ENCODE measurements at places on chromosomes 12 and 14.

- DNase-seq, result no peak
Measured at GRCh38 chr12:46661110-46661845, 164.5 kb downstream of the SLC38A4 start.

DNA sequence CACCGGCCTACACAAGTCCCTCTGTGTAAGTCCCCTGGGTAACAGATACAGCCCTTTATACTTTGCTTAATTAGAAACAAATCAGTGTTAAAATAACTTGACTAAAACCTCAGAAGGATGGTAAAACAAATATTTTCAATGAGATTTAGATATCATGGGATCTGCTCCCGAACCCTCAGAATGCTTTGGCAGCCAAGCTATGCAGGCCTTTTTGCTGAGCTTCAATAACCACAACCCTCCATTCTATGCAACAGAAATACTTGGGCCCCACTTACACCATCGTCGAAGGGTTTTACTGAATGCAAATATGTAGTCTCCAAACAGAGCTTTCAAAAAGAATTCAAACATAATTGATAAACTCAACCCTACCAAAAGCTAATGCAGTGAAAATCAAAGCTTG lies 29.3 kb upstream of the PITPNM2 start:
- no peak for DNase-seq

DNA sequence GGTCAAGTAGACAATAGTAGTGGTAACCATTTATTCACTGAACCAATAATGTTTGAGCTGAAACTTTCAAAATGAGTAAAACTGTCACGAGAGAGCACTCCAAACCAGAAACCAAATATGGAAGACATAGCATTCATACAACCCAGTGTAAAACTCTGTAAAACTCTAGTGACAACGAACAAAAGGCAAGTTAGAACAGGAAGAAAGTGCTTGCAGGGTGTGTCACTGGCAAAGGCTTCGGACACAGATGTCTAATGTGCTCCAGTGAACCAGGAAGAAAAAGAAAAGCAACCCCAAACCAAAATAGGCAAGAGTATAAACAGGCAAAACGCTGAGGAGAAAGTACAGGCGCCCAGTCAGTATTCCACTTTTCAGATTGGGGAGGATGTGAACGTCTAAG lies 79.3 kb upstream of the FZD10 start:
- no peak for DNase-seq

DNA sequence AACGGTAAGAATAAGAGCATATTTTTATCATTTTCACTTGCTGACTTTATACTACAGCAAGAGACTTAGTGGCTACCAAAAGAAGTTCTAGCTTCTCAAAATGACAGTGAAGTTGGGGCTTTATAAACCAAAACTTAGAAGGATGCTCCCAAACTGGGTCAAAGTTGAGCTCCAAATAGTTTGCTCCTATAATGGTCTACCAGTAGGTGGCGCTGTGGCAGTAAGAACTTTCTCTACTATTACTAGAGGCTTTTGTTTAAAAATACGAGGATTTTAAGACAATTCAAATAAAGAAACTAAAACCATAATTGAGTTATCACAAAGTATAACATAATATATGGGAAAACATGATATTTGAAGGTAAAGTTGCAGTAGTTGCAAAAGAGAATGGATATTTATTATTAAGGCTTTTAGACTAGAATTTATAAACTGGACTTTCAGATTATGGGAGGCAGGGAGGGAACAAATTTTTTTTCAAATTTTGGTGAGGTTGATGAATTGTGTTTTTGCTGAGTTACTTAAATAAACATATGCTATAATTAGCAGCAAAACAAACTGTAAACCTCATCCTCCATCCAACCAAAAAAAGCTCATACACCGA lies 75.0 kb downstream of the TGFB3 start:
- DNase-seq, result no peak

DNA sequence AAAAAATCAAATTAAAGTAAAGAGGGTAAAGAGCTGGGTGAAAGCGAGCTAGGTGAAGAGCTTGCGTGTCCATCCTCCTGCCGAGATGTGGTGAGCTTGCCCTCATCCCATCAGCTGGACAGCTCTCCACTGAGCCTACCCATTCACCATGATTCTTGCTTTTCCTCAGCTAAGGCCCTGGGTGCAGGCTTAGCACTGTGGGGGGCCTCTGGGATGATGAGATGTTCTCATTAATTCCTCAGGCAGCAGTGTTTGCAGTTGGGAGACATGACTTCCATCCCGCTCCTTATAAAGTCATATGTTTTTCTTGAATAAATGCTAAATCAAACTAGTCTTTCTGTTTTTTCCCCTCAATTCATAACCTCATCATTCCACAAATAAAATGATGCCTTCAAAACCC lies 18.0 kb downstream of the PHLDA1 start:
- DNase-seq, result no peak

- no peak for DNase-seq
Measured at GRCh38 chr14:74239848-74240793, 872 bp downstream of the VSX2 start.

DNA sequence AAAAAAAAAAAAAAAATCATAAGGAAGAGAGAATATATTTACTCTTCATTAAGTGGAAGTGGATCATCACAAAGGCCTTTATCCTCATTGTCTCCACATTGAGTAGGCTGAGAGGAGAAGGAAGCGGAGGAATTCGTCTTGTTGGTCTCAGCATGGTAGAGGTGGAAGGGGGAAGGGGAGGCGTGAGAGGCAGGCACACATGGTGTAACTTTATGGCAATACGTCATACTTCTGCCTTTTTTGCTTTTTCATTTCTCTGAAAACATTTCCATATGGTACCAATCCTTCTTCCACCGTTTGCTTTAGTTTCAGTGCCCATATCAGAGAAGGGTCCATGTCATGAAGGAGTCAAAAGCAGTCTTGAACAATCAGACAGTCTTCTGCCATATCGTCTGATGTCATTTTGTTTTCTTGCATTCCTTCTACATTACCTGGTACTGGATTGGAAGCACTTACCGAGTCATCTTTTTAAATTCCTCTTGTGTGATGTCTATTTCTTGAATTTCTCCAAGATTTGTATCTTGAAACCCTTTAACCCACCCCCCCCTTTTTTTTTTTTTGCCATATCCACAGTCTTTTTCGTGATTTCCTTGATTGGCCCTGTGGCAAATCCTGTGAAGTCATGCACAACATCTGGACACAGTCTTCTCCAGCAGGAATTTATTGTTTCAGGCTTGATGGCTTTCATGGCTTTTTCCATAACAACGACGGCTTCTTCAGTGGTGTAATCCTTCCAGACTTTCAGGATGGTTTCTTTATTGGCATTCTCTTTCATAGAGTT lies 8.9 kb downstream of the FUT8 start:
- no peak for DNase-seq

DNA sequence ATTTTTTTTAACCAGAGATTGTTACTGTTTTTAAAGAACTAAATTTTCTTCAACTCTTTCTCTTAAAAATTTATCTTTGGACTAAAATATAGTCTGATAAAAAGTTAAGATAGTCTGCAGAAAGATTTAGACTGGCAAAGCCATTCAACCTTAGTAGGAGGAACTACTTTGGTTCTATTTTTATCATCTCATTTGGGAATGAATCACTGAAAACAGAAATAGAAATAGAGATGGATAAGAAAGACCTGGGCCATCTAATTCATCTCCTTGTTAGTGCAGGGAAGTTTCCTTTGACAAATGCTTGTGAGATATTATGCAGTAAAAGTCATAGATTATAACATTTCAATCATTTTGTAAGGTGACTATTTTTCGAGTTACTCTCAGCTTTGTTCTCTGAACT lies 263.2 kb upstream of the NPAS3 start:
- DNase-seq, result no peak

DNA sequence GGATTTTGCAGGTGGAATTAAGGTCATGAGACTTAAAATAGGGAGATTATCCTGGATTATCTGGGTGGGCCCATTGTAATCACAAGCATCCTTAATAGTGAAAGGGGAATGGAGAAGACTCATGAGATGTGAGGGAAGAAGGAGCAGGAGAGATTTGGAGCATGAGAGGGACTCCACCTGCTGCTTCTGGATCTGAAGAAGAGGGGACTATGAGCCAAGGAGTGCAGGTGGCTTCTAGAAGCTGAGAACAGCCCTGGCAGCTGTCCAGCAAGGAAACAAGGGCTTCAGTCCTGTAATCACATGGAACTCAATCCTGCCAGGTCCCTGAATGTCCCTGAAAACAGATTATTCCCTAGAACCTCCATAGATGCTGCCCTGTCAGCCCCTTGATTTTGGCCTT lies 67.8 kb downstream of the PELI2 start:
- DNase-seq, result no peak

- DNase-seq, result no peak
Measured at GRCh38 chr12:57739387-57739786, 845 bp upstream of the AGAP2 start.

DNA sequence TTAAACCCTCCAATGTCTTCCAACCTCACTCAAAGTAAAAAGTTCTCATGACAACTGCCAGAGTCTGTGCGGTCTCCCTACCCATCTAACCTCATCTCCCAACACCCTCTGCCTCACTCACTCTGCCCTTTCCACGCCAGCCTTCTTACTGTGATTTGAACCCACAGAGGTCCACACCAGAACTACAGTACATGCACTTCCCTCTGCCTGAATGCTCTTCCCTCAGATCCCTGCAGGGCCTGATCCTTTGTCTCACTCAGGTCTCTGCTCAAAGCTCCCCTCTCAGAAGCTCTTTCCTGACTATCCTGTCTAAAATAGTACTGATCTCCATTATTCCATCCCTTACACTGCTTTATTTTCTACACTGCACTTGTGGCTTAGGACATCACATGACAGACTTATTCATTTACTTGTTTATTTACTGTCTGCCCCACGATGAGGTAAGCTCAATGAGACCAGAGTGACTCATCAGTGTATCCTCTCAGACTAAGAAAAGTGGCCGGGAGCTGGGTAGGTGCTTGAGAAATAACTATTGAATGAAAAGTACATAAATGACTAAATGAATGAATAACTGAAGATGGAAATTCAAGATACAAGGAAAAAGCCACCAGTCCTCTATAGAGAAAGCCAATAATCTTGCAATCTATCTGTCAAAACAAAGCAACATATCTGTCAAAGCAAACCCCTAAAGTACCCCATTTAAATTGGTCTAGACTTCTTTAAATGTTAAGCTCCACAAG lies 17.1 kb downstream of the POMT2 start:
- DNase-seq, result no peak

- no peak for DNase-seq
Measured at GRCh38 chr14:68569970-68570409, 222.9 kb downstream of the ZFP36L1 start.

- no peak for DNase-seq
Measured at GRCh38 chr14:38208618-38209562, 1.2 kb downstream of the SSTR1 start.

GRCh38 chr12:1634590-1635191 lies 5.7 kb downstream of the WNT5B start:
- no peak for DNase-seq

GRCh38 chr12:103850429-103850828 lies 9.4 kb upstream of the NT5DC3 start:
- DNase-seq, result no peak

- DNase-seq, result no peak
Measured at GRCh38 chr12:110197003-110197402, 72.8 kb downstream of the IFT81 start.

DNA sequence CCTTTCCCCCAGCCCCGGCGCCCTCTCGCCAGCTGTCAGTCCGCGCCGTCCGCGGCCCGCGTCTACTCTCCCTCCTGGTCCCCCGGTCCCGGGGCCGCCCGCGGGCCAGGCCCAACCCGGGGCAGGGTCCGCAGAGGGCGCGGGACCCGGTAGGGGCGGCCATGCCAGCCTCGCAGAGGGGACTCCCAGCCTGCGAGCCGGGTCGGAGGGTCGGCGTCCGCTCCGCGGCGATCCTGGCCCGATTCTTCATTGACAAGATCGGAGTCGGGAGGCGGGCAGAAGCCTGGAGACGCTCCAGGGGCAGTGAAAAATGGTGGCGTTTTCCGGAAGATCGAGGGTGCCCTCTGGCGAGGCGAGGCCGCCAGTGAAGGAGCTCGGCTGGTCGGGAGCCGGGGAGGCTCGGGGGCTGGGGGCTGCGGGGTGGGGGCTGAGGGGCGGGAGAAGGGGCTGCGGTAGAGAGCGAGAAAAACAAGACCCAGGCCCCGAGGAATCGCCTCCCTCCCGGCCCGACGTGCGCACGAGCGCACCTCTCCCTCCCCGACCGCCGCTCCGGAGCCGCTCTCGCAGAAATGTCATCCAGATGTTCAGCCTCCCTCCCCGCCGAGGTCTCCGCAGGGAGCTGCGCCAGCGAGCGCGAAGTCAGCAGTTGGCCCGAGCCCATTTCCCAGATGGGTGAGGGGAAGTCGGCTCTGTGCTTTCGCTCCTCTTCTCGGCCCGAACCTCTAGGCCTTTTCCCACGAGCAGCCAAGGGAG lies 647 bp upstream of the TGFB3 start:
- no peak for DNase-seq

- DNase-seq, result no peak
Measured at GRCh38 chr12:113332688-113333417, 2.1 kb downstream of the SLC8B1 start.

- no peak for DNase-seq
Measured at GRCh38 chr14:99546234-99546879, 57.6 kb downstream of the CCDC85C start.

DNA sequence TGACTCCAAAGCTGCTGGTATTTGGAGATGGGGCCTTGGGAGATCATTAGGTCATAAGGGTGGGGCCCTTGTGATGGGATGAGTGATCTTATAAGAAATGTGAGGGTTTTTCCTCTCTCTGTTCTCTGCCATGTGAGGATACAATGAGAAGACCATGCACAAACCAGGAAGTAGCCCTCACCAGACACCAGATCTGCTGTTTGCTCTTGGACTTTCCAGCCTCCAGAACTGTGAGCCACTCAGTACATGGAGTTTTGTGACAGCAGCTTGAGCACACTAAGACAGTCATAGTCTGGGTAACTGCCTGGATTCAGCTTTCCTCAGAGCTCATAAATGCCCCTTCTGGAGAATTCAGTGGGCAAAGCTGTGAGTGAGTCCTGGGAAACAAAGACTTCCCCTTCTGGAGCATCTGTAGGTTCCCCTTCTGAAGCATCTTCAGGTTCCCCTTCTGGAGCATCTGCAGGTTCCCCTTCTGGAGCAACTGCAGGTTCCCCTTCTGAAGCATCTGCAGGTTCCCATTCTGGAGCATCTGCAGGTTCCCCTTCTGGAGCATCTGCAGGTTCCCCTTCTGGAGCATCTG lies 11.0 kb upstream of the PPP4R3A start:
- DNase-seq, result no peak

DNA sequence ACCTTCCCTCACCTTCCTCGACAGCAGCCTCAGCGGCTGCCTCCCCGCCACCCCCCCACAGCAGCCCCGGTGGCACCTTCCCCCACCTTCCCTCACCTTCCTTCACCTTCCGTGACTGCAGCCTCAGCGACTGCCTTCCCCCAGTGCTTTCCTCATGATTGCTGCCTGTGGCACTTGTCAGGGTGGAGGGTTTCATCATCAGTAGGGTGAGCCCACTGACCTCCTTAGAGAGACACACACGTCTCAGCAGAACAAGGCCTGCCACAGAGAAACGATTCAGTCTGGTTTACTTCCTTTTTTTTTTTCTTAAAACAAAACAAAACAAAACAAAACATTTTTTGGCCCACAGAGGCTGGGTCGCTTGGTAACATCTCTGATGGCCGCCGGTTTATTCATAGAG lies 75.0 kb downstream of the EP400 start:
- DNase-seq, result no peak

GRCh38 chr12:65663648-65664047 lies 160.6 kb upstream of the HMGA2 start:
- no peak for DNase-seq

GRCh38 chr12:31031951-31032335 lies 41.7 kb upstream of the DDX11 start:
- DNase-seq, result no peak

GRCh38 chr14:89012282-89013097 lies 188.0 kb downstream of the TTC8 start:
- no peak for DNase-seq
